ENCODE measurements at places on chromosomes 6 and 20. TPM values are rescaled to one million over a fixed set of nuclear protein-coding genes. Genes with fewer than 3 reads are reported as not detected.

FAM162B gene
- not detected for total RNA-seq

PHACTR1 gene
- 0.19 TPM for total RNA-seq

MEP1A gene
- total RNA-seq: not detected

RSPO3 gene
- total RNA-seq: not detected

OGFR gene
- 82.4 TPM for total RNA-seq

LYRM2 gene
- 32.0 TPM for total RNA-seq

- H3K4me3 ChIP-seq: no peak overlapping the region
- no peak overlapping the region for H3K27ac ChIP-seq
- no peaks in the 10 kb centered on the region for H3K36me3 ChIP-seq
- no peaks in the 10 kb centered on the region for H3K27me3 ChIP-seq
- peaks cover 9% of the 10 kb centered on the region for H3K4me1 ChIP-seq
Observed at GRCh38 chr20:25989196-25989595, 292.5 kb upstream of the ZNF337 start.

- DNase-seq: no peak
- H3K36me3 ChIP-seq: peaks cover 11% of the 10 kb centered on the region
- peak overlapping the region; percentile 52 for H3K27ac ChIP-seq
- H3K27me3 ChIP-seq: peaks cover 63% of the 10 kb centered on the region
- peak overlapping the region; percentile 5 for H3K4me3 ChIP-seq
- H3K4me1 ChIP-seq: peaks cover 15% of the 10 kb centered on the region
Observed at GRCh38 chr6:27679308-27679963, 206.5 kb upstream of the ZNF184 start.

DNA sequence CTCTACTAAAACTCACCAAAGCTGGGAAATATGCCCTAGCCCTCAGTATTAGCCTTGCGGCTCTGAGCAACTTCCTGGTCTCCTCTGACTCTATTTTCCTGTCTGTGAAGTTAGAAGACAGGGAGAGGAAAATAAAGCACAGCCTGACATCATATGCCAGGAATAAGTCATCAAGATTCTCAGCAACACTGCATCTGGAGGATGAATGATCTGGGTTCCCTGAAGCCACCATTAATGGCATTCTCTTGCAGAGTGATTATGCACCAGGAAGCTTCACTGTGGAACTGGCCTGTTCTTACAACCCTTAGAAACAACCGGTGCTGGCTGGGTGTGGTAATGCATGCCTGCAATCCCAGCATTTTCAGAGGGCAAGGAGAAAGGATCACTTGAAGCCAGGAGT lies 12.4 kb downstream of the ADGRF5 start:
- no peaks in the 10 kb centered on the region for H3K27me3 ChIP-seq
- no peaks in the 10 kb centered on the region for H3K4me1 ChIP-seq
- H3K4me3 ChIP-seq: no peak overlapping the region
- no peak for DNase-seq
- H3K27ac ChIP-seq: no peak overlapping the region

GRCh38 chr20:13648291-13649228 lies 9.8 kb upstream of the TASP1 start:
- DNase-seq: no peak
- no peak overlapping the region for H3K4me3 ChIP-seq
- H3K36me3 ChIP-seq: no peaks in the 10 kb centered on the region

GRCh38 chr6:100493206-100493888 lies 28.6 kb upstream of the SIM1 start:
- no peaks in the 10 kb centered on the region for H3K36me3 ChIP-seq
- H3K4me3 ChIP-seq: no peak overlapping the region
- H3K27ac ChIP-seq: no peak overlapping the region
- no peak for DNase-seq
- H3K27me3 ChIP-seq: peaks cover 35% of the 10 kb centered on the region
- no peaks in the 10 kb centered on the region for H3K4me1 ChIP-seq

DNA sequence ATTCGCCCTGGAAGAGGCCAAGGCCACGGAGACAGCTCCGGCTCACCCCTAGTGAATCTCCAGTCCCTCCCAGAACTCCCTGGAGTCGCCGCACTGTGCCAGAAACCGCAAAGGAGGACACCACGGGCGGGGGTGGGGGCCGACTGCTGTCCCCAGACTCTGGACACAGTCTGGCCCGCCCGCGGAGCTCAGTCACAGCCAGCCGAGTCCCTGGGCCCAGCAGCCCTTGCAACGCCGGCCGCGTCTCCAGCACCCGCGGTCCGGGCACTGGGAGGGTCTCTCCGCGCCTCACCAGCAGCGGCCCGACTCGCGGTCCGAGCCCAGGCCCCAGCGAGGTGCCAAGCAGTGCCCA lies 518 bp downstream of the PEX6 start:
- H3K4me3 ChIP-seq: peak overlapping the region; percentile 89
- no peaks in the 10 kb centered on the region for H3K27me3 ChIP-seq
- H3K27ac ChIP-seq: peak overlapping the region; percentile 87
- H3K36me3 ChIP-seq: peaks cover 19% of the 10 kb centered on the region
- H3K4me1 ChIP-seq: peaks cover 44% of the 10 kb centered on the region
- peak; percentile 17 for DNase-seq

DNA sequence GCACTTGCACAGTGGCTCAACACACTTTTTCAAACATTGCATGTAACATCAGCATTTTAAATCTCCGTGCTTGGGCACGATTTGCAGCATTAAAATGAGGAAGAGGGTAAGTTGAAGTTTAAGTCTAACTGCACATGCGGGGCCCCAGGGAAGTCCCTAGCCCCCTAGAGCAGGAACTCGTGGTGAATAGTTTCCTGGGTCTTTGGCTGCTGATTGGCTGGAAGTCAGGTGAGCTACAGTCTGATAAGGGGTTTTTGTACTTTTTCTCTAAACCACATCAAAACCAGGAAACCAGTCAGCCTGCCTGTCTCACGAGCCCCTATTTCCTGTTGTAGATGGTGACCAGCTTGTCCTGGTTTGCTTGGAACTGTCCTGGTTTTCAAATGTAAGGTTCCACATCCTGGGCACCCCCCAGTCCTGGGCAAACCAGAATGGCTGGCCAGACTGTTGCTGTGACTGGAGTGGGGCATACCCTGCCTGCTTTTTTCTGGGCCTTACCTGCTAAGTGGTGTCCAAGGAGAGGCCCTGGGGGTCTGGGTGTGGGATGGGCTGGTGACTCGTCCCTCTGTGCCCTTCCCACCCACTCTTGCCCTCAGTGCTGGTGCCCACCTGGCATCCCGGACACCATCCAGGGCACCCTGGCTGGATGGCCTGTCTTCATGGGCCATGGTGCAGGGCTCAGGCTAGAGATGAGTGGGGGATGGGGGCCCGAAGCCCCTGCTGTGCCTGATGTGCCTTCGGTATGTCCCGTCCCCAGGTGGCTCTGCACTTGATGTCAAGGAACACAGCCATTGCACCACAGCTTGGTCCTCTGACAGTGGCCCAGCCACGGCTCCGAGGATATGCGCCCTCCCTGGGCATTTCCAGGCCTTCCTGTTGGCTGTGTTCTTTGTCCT lies 31.8 kb downstream of the SUN5 start:
- DNase-seq: peak; percentile 91
- H3K27me3 ChIP-seq: no peaks in the 10 kb centered on the region
- peaks cover 43% of the 10 kb centered on the region for H3K4me1 ChIP-seq

DNA sequence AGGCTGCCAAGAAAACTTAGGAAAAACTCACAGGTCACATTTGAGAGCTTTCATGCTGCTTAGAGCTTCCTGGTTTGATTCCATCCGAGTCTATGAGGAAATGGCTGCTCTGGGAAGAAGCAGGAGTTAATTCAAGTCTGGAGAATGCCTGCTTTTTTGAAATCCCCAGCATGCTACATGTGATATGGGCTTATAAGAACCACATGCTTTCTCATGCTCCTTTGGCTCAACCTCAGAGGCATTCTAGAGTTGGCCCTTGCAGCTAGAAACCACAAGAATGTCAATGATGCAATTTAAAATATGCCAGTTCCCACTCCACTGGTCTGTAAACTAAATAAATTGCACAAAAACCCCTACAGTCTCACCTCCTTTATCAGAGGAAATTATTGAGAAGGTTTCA lies 142.9 kb upstream of the OLIG3 start:
- no peak for DNase-seq
- H3K27ac ChIP-seq: no peak overlapping the region
- no peak overlapping the region for H3K4me3 ChIP-seq

GRCh38 chr20:57435498-57436222 lies 44.5 kb downstream of the RBM38 start:
- DNase-seq: peak; percentile 35
- H3K27ac ChIP-seq: peak overlapping the region; percentile 70
- H3K4me1 ChIP-seq: peaks cover 67% of the 10 kb centered on the region
- no peaks in the 10 kb centered on the region for H3K27me3 ChIP-seq
- no peak overlapping the region for H3K4me3 ChIP-seq
- peaks cover 11% of the 10 kb centered on the region for H3K36me3 ChIP-seq

- peak overlapping the region; percentile 97 for H3K4me3 ChIP-seq
- peaks cover 55% of the 10 kb centered on the region for H3K4me1 ChIP-seq
- DNase-seq: no peak
Observed at GRCh38 chr20:36645353-36645752, 643 bp downstream of the SLA2 start.

GRCh38 chr20:37622728-37623127 lies 71.1 kb upstream of the CTNNBL1 start:
- no peaks in the 10 kb centered on the region for H3K4me1 ChIP-seq
- peaks cover 20% of the 10 kb centered on the region for H3K27me3 ChIP-seq
- no peak overlapping the region for H3K4me3 ChIP-seq
- H3K36me3 ChIP-seq: no peaks in the 10 kb centered on the region

DNA sequence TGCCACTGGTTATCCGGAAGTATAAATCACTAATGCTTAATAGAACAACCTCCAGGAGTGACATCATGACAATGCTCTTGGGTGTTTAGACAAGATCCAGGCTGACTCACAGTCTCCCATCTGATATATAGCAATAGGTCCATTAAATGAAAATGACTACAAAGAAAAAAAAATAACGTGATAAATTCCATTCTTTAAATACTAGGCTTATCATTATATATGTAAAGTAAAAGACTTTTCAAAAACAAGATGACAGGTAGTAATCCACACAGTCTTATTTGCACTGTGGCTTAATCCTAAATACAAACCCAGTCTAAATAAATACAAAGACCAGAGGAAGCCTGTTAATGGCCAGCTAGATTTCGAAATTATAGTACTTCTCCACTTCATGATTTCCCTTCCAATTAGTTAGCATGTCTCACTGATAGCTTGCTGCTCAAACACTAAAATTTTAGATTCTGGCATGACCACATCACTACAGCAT lies 149.1 kb upstream of the BEND3 start:
- DNase-seq: no peak
- H3K4me1 ChIP-seq: no peaks in the 10 kb centered on the region
- H3K27me3 ChIP-seq: no peaks in the 10 kb centered on the region
- no peak overlapping the region for H3K4me3 ChIP-seq
- H3K27ac ChIP-seq: no peak overlapping the region

GRCh38 chr20:52585333-52585732 lies 386.8 kb upstream of the TSHZ2 start:
- H3K36me3 ChIP-seq: no peaks in the 10 kb centered on the region
- no peak overlapping the region for H3K4me3 ChIP-seq
- H3K27me3 ChIP-seq: no peaks in the 10 kb centered on the region

GRCh38 chr6:119330520-119331113 lies 18.9 kb downstream of the MAN1A1 start:
- DNase-seq: no peak
- H3K4me3 ChIP-seq: no peak overlapping the region
- peaks cover 6% of the 10 kb centered on the region for H3K36me3 ChIP-seq
- H3K4me1 ChIP-seq: peaks cover 31% of the 10 kb centered on the region
- no peak overlapping the region for H3K27ac ChIP-seq

GRCh38 chr6:148296771-148297170 lies 45.9 kb upstream of the SASH1 start:
- peaks cover 7% of the 10 kb centered on the region for H3K27me3 ChIP-seq
- DNase-seq: no peak
- no peak overlapping the region for H3K27ac ChIP-seq
- no peak overlapping the region for H3K4me3 ChIP-seq
- H3K36me3 ChIP-seq: no peaks in the 10 kb centered on the region
- H3K4me1 ChIP-seq: no peaks in the 10 kb centered on the region

DNA sequence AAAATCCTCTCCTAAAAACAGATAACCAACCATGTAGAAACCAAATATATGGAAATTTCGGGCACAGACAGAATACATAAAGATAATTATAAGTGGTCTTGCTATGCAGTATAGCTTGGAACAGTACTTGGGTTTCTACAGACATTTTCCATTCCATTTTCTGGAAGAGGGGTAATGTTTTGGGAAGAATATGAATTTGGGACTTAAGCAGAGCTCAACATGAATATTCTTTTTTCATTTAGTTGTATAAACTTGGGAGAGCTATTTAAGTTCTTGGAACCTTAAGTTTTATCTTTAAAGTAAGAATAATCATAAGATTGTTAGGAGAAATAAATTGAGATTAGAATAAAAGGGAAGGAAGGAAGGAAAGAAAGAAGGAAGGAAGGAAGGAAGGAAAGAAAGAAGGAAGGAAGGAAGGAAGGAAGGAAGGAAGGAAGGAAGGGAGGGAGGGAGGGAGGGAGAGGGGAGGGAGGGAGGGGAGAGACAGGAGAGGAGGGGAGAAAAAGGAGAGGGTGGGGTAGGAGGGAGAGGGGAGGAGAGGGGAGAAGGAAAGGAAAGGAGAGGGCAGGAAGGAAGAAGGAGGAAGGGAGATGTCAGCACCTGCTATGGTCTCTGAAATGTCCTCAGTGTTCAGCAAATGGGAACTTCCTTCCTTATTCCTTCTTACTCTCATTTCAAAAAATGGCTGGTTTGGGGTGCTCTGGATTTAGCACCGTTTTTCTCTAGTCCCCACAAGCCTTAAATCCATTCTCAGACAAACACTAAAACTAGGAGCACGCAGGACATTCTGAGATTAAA lies 248.3 kb downstream of the LY86 start:
- no peak for DNase-seq
- H3K27ac ChIP-seq: no peak overlapping the region
- H3K27me3 ChIP-seq: peaks cover 34% of the 10 kb centered on the region
- H3K4me3 ChIP-seq: no peak overlapping the region
- no peaks in the 10 kb centered on the region for H3K36me3 ChIP-seq
- no peaks in the 10 kb centered on the region for H3K4me1 ChIP-seq

GRCh38 chr6:139979021-139979725 lies 604.7 kb upstream of the CITED2 start:
- H3K27me3 ChIP-seq: no peaks in the 10 kb centered on the region
- DNase-seq: no peak
- no peaks in the 10 kb centered on the region for H3K36me3 ChIP-seq
- no peak overlapping the region for H3K27ac ChIP-seq
- H3K4me1 ChIP-seq: no peaks in the 10 kb centered on the region

DNA sequence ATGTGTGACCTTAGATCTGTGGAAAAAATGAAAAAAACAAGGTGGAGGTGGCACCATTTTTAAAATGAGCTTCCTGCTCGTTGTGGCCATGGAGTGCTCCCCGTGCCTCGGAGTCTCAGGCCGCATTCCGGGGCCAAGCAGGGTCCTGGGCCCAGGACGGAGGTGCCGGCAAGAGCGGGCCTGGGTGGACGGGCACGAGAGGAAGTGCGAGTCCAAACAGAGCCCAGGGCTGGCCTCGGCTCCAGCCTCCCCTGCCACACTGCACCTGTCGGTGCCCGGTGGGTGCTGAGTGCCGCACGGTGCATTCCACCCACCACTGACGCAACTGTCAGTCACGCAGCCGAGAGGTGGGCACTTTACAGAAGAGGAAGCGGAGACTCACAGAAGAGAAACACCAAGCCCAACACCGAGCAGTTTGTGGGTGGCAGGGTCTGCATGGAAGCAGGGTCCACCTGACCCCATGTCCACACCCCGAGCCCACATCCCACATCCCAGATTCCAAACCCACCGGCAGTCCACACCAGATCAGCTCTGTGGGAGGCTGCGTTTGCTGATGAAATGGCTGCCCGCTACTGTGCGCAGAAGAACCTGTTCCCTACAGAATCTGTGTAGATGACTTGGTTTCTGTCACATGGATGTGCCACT lies 97.7 kb downstream of the PSMB1 start:
- peaks cover 8% of the 10 kb centered on the region for H3K4me1 ChIP-seq
- DNase-seq: no peak
- no peaks in the 10 kb centered on the region for H3K36me3 ChIP-seq
- H3K27ac ChIP-seq: no peak overlapping the region
- no peak overlapping the region for H3K4me3 ChIP-seq
- peaks cover 3% of the 10 kb centered on the region for H3K27me3 ChIP-seq

All from activated CD4-positive, alpha-beta T cell treated with anti-CD3 and anti-CD28 coated beads, Interleukin-2, amount 10 ng/mL, durations not matched to agents 7 days and 5 days (primary cell).